ENCODE measurements at places on chromosomes 5 and 9.

- no peak for DNase-seq
These were observed 3.2 kb downstream of the ELL2 start for GRCh38 chr5:95958310-95959014.

- no peak for DNase-seq
These were observed 493.5 kb downstream of the IRX1 start for GRCh38 chr5:4089087-4089486.

GRCh38 chr5:158739951-158740757 is 359.6 kb downstream of the EBF1 start:
- DNase-seq = no peak

GRCh38 chr9:131273146-131273855 is 3.0 kb downstream of the FAM78A start:
- no peak for DNase-seq

DNA sequence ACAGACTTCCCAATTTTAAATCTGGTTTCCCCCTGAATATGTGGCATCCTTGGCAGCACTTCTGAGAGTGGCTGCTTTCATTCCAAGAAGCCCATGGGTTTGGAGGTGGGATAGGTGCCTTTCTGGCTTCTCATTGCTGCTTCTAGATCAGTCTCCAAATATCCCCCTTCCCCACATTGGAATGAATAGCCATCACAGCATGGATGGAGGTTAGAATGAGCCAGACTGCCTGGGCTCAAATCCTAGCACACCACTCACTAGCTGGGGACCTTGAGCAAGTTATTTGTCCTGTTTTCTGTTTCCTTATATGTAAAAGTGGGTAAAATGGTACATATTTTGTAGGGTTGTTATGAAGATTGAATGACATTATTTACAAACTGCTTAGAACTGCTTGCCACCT is 13.8 kb upstream of the IL13 start:
- DNase-seq = no peak
